ENCODE measurements at places on chromosomes 2 and 18. TPM values are rescaled to one million over a fixed set of nuclear protein-coding genes. Genes with fewer than 3 reads are reported as not detected.

The SNRNP200 gene
- total RNA-seq = 202 TPM

GRCh38 chr2:46308629-46309028 is 11.4 kb downstream of the EPAS1 start:
- DNase-seq = no peak

GRCh38 chr18:74914648-74915047 is 294.3 kb downstream of the PTGR3 start:
- no peak for DNase-seq

- DNase-seq = no peak
Measured at GRCh38 chr2:174492963-174493431, 6.2 kb upstream of the GPR155 start.
